ENCODE measurements at places on chromosomes 12 and 14. TPM values are rescaled to one million over a fixed set of nuclear protein-coding genes. Genes with fewer than 3 reads are reported as not detected.

Gene PAPLN
- 1.3 TPM for polyA plus RNA-seq

Gene ASCL1
- polyA plus RNA-seq = not detected

DNA sequence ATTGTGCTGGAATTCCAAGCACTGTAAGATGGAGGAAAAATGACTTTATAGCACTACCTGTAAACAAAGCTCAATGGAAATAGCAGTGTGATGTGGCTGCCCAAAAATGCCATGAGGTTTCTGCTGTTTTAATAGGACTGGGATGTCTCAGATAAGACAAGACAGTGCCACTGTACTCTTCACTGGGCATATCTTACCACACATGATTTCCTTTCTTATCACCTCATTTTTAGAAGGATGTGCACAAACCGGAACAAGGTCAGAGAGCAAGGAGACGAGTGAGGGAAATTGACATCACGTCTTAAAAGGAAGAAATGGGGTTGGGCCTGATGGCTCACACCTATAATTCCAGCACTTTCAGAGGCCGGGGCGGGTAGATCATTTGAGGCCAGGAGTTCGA, 38.4 kb upstream of the FGD4 start:
- DNase-seq = no peak

Gene KRT83
- polyA plus RNA-seq = not detected

DNA sequence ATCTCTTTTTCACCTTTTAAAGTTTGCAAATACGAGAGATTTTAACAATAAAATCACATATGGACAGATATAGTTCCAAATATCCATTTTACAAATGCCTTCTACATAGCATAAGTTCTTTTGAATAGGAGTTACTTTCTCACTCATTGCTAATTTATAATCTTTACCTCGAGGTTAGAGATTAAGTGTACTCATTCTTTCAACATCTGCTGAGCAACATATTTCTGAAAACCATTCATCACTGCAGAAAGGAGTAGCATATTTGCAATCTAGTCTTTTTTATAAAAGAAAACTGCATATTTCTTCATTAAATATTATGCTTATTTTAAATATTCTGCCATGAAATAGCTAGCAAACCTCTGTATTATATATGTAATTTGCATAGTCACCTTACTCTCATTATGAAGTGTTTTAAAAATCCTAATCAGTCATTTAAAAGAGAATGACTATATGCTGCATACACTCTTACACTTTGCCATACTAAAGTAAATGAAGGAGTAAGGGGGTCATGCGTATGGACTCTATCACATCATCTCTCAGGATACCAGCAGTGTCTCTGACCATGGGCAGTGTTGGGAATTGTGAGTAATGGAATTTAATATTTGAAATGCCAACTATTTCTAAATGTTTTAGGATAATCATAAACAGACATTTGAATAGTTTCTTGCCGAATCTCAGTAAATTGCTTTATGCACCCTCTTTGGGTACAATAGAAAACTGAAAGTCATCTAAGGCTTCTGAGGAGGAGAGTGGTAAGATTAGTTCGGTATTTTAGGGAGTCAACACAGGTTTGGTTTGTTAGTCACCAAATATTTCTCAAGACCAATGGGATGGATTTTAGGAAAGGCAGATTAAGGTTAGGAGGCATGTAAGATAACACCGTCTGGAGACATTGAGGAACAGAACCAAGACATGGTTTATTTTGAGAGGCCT, 524.8 kb upstream of the ATP2B1 start:
- no peak for DNase-seq

GRCh38 chr12:17478908-17479673, 610.9 kb downstream of the RERGL start:
- DNase-seq = no peak

- no peak for DNase-seq
These were observed 178.7 kb upstream of the SOX5 start for GRCh38 chr12:24127919-24128721.

DNA sequence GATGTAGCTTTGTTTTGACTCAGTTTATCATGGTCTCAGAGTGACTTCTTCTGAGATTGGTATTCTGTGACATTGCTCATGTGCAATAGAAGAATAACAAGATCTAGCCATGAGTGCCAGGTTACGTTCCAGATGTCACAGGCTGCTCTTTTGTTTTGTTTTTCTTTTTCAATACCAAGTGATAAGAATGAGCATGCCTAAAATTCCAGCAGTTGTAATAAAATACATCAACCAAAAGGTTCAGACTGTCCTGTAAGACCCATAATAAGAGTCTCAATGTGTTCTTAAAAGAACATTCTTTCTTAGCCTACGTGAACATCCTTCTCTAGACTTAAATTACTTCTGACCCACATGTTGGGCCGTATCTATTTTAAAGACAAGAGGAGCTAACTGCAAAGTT, 669.2 kb downstream of the DIO2 start:
- no peak for DNase-seq

DNA sequence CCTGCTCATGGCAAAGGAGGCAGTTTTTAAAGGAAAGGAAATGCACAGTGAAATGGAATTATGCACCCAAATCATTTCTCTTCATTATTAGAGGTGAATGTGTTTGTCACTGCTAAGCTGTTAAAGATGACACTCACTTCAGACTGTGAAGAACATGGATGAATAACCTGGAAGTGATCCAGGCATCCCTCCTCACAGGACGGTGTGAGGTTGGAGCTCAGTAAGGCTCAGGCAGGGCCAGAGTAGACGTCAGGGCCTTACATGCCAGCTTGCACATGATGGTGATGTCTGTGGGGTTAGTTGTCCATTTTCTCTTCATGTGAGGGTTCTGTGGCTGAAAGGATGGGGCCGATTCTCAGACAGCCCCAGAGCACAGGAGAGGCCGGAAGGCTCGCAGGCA, 273.1 kb downstream of the PCNX1 start:
- DNase-seq = no peak

Gene RDH12
- polyA plus RNA-seq = not detected

Gene C3AR1
- polyA plus RNA-seq = 0.37 TPM

GRCh38 chr12:104467346-104467837, 10.6 kb downstream of the CHST11 start:
- no peak for DNase-seq

GRCh38 chr14:99600232-99600888, 3.6 kb downstream of the CCDC85C start:
- DNase-seq = no peak

GRCh38 chr14:35688126-35688826, 120.8 kb downstream of the RALGAPA1 start:
- DNase-seq = no peak

Gene DCN
- polyA plus RNA-seq = 4,941 TPM

GRCh38 chr14:93084866-93085857, 30.6 kb downstream of the ITPK1 start:
- no peak for DNase-seq

- no peak for DNase-seq
These were observed 8.5 kb downstream of the FOXG1 start for GRCh38 chr14:28774764-28775735.

DNA sequence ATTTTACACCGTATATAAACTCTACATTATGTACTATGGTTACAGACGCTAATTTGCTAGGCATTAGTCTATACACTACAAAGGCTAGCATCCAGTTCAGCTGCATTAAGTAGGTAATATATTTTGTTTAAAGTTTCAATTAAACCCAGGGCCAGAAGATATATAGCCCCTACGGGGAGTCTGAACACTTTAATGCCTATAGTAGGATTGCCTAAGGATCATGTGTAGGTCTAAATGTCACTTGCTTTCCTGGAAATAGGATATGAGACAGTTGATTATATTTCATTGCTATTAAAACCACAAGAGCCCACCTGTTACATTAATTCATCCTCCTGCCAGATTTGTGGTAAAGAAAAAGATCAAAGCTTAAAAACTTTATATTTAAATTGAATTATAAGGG, 286.9 kb downstream of the TMTC2 start:
- no peak for DNase-seq

DNA sequence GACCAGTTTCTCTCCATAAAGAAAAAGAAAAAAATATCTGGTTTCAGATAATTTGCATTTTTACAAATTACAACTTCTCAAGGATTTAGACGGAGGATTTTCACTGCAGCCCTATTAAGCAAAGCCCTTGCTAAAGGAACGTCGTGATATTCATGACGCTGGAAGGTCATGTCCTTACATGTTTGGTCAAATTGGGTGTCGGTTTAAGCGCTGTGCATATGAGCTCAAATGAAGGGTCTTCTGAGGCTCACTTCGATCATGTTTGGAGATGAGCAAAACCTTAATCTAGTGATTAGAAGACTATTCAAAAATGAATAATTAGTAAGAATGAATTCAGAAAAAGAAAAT, 67.3 kb upstream of the USP15 start:
- DNase-seq = no peak

- DNase-seq = no peak
These were observed 112.0 kb downstream of the EPS8 start for GRCh38 chr12:15677228-15677627.

DNA sequence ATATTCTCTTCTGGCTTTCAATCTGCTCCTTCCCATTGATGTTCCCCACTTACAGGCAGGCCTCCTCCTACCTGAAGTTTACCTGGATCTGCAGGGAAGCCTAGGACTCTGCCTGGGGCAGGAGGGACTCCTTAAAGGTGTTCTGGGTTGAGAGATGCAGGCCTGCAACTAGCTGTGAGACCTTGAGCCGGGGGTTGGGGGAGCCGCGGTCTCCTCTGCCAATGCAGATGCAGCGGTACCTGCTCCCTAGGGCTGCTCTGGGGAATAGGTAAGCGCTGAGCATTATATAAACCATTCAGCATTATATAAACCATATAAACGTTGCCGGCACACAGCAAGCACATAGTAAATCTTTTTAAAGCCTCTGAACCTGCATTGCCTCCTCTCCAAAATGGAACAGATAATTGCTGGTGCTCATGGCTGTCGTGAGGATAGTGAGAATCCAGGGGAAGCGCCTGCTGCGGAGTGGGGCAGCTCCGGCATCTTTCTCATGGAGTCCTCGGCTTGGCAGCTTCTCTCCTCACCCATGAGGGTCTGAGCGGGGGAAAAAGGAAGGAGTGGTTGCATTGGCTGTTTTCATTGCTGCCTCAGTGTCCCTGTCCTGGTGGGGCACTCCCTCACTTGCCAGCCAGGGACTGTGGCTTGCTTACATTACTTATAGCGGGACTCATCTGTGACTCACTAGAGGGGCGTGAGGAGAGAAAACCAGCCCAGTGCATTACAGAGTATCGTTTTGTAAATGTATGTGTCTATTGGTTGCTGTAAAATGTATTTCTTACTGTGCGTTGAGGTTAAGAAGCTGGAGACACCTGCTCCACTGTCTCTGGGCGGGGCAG, 12.5 kb upstream of the KRT80 start:
- peak; percentile 66 for DNase-seq

Data from fibroblast of lung (primary cell).